GM18507 (cell line): ENCODE measurements at places on chromosomes 7 and 10.

GRCh38 chr7:157566631-157567006 is 229.8 kb downstream of the DNAJB6 start:
- DNase-seq, result no peak

GRCh38 chr7:8566016-8566415 is 132.6 kb downstream of the NXPH1 start:
- no peak for DNase-seq

DNA sequence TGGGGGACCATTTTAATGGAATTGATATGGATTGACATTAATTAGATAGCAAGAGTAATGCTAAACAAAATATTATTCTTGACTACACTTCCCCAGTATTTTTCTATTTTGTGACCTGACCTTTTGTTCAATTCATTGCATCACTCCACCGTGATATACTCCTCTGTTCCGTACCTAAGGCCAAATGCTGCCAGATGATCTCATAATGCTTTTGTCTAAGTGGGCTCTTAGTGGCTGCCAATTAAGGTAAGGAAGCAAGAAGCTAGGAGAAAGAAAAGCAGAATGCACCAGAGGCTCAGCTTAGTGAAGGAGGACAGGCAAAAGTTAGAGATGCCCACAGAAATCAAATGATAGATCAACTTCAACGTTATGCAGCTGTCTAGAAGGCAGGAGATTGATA is 36.4 kb downstream of the FEZF1 start:
- DNase-seq, result no peak

- DNase-seq, result peak; percentile 39
Measured at GRCh38 chr7:75662579-75663301, 76.0 kb downstream of the HIP1 start.

DNA sequence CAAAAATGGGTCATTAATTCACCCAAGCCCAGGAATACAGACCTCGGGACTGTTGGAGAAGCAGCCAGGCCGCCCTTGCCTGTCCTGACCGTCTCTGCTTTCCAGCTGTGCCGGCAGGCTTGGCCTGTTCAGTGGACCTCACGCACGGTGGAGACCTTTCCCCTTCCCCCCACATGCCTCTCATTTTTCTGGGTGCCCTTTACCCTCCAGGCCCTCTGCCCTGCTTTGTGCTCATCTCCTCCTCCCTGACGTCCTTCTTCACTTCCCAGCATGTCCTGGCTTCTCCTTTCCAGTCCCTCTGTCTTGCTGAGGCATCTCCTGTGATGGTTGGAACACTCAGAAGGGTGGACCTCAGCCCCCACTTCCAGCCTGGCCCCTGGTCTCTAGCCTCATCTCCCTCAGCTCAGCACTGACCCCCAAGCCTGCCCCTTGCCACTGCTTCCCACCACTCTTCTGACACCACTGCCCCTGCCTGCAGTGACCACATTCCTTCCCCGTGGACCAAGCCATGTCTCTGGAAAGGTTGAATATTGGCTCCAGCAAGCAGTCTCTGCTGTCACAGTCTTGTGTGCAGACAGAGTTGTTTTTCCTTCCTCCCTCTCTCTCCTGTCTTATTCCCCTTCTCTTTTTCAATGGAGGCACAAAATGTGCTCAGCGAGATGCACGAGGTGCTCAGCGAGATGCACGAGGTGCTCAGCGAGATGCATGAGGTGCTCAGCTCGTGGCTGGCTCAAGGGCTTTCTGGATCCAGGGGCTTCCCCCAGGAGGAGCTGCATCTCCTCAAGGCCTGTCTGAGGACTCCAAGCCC is 14.9 kb downstream of the BAG3 start:
- DNase-seq, result no peak

- DNase-seq, result no peak
Measured at GRCh38 chr7:130454959-130455358, 14.1 kb upstream of the CEP41 start.

GRCh38 chr7:95772298-95772770 is at the start of gene DYNC1I1:
TSS of gene DYNC1I1 (plus strand) at chr7:95772554. CDS start at chr7:95804730, 32,176 bp downstream.
- peak; percentile 43 for DNase-seq

GRCh38 chr7:79820387-79820786 is 314.2 kb upstream of the GNAI1 start:
- no peak for DNase-seq

GRCh38 chr10:9885761-9886160 is 1131.9 kb upstream of the CELF2 start:
- no peak for DNase-seq

GRCh38 chr7:116986611-116987565 is 33.6 kb downstream of the ST7 start:
- DNase-seq, result no peak

GRCh38 chr7:22695476-22696132 is 31.4 kb upstream of the IL6 start:
- no peak for DNase-seq

GRCh38 chr10:69800109-69800508 is 1.6 kb upstream of the COL13A1 start:
- no peak for DNase-seq

DNA sequence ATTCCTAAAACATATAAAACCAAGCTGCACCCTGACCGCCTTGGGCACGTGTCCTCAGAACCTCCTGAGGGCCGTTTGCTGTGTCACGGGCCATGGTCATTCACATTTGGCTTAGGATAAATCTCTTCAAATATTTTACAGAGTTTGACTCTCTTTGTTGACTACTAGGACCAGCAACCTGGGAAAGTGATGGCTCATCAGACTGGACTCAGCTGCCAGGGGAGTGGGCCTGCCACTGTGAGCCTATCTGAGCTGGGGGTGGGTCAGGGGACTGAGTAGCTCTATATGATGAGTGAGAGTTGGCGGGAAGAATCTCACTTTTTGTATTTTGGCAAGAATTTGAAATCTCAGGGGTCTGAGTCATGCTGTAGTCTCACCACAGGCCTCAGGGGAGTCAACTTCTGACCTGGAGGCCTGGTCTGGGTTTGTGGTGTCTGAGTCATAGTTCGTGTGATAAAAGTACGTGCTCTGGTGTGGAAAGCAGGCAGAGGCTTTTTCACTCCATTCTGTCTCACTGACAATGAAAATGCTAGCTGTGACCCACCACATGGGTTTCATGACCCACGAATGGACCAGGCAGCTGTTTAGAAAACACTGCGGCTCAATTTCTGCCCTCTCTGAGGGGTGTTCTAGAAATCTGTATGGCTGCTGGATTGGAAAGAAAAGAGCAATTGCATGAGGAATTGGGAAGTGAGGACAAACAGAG is 4.2 kb upstream of the UPP1 start:
- DNase-seq, result peak; percentile 61

DNA sequence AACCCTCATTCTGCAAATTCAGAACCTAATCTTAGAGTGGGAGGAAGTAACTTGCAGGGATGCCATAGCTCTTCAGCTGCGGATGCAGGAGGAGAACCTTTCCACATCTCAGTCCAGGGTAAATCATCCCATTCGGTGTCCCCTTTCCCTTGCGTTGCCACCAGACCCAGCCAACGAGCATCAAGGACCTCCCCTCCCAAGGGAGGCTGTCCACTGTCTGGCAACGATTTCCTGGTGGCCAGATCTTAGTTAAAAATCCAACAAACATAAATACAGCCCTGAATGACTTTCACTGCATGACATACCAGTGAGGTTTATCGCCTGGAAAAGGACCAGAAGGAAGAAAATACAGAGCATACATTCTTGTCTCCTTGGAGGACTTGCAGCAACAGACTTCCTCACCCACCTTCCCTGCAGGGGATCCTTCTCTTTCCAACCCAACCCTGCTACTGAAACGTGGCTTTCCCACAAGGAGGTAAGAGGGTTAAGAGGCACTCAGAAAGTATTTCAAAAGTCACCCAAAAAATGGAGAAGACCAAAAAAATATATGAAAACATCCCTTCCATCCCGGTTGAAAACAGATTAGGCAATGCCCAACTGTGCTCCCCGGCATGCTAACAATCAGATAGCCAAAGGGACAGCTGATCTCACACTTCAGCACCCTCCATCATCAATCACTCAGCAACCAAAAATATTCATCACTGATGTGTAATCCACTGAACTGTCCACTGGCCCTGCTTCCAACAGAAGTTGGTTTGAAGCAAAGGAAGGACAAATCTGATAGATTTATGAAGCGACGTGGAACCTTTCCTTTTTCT is 206.6 kb downstream of the TNS3 start:
- no peak for DNase-seq

- no peak for DNase-seq
Measured at GRCh38 chr10:49736564-49737113, 25.5 kb downstream of the OGDHL start.

DNA sequence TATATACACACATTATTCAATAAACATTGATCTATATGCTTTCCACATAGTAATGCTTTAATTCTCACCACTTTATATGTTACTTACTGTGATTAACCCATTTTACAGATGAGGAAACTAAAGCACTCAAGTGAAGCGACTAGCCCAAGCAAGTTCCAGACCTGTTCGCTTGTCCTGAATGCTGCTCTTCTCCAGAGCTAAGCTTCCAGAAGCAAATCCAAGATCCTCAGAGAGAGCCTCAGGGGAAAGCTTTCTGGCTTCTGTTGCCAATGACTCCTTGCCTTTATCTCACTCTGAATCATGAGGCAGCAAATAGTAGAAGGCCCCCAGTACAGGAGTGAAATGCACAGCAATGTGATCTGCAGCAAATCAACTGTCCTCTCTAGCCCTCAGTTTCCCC is 32.2 kb downstream of the XPNPEP1 start:
- no peak for DNase-seq

DNA sequence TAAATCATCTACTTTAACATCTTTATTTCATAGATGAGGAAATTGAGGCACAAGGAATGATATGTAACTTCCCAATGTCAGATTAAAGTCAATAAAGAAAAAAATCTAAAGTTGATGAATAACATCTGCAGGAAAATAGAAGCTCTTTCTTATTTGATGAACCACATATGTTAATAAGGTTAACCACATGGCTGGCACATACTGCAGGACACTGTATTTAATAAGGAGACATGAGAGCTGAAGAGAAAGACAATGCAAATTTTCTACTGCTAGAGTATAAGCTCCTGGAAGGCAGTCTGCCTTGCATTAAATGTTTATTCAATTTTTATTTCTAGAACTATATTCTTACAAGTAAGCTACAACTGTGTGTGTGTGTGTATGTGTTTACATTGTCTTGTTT is 4.4 kb downstream of the RAB11FIP2 start:
- no peak for DNase-seq

GRCh38 chr7:118288098-118288497 is 63.6 kb downstream of the ANKRD7 start:
- DNase-seq, result no peak

DNA sequence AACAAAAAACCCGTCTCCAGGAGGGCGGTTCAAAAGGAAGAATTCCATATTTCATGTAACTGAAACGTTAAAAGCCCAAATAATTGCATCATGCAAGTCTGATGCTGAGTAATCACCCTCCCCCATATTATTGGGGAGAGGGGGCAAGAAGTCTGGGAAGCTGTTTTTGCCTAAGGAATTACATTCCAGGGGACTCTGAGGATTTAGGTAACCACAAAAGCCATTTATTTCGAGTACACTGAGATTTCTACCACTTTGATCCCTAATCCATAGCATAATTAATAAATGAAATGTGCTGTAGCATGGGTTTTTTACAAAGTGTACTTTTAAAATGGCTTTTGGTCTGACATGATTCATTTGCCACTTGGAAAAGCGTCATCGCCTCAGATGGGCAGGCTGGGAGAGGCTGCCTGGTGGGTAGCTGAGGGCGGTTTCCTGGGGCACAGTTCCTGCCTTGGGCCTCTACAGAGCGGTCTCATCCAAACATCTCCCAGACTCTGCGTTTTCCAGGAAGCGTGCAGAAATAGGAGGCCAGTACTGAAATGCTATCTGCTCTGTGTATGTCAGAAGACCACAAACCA is 106.5 kb downstream of the TCF7L2 start:
- no peak for DNase-seq

DNA sequence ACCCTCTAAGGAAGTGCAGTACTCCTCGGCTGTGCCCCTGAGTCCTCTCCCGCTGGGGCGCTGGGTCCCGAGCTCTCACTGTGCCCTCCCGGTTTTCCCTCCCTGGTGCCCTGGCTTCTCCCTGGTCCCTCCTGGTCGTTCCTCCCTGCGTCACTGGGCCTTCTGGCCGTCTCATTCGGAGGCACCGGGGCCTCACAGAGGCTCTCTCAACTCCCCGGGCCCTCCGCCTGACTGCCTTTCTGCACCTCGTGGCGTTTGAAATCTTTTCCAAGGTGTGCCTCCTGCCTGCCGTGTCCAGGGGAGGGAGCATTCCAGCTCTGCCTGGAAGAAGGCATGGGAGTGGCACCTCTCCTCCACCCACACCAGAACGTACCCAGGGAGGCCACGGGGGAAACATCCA is 174.3 kb downstream of the TCERG1L start:
- no peak for DNase-seq

- DNase-seq, result no peak
Measured at GRCh38 chr7:9097565-9098060, 664.2 kb downstream of the NXPH1 start.

- no peak for DNase-seq
Measured at GRCh38 chr7:117012284-117012683, 59.0 kb downstream of the ST7 start.

GRCh38 chr10:85532773-85533172 is 833.8 kb downstream of the GRID1 start:
- no peak for DNase-seq

GRCh38 chr7:36887233-36887632 is 162.9 kb upstream of the AOAH start:
- DNase-seq, result no peak

DNA sequence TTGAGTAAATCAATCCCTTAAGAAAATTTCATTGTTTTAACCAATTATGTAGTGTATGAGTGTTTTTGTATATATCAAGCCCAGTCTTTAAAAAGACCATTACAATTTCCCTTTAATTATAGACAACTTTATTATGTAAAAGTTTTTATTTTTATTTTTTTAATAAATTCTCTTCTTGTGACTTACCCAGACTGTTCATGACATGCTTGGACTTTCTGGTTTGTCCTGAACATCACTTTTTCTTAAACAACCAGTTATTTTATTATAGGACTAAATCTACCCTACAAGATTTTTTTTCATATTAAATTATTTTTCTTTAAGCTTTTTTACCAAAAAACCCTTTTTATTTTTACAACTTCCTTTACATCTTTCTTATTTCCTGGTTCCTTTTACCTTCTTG is 410.4 kb downstream of the ATRNL1 start:
- no peak for DNase-seq

GRCh38 chr7:101754424-101755159 is 62.8 kb upstream of the CUX1 start:
- no peak for DNase-seq

- no peak for DNase-seq
Measured at GRCh38 chr10:5951721-5952407, 25.5 kb downstream of the IL15RA start.

- no peak for DNase-seq
Measured at GRCh38 chr10:133530506-133530905, 3.3 kb downstream of the CYP2E1 start.

DNA sequence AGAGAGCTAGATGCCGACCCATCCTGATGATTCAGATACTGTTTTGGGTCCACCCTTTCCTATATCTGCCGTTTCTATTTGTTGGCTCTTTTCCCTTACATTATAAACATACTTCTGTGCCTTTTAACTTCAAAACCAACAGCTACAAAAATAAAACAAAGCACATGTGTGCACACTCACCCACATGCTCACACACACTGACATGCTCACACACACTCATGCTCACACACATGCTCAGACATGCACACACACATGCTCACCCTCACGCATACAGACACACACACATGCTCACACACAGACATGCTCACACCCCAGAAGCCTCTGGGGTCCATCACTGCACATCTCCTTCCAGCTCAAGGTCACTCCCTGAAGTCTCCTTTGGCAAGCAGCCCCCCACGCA is 88.1 kb downstream of the TCERG1L start:
- no peak for DNase-seq
